ENCODE measurements at places on chromosomes 11 and 22. TPM values are rescaled to one million over a fixed set of nuclear protein-coding genes. Genes with fewer than 3 reads are reported as not detected.
A peak's percentile ranks its signal among the peaks of the same experiment; 100 is the strongest.

SCGB1C1 gene
- polyA plus RNA-seq: not detected

BLID gene
- not detected for polyA plus RNA-seq

MMP7 gene
- not detected for polyA plus RNA-seq

MGAT3 gene
- 30.1 TPM for polyA plus RNA-seq

CD81 gene
- 285 TPM for polyA plus RNA-seq

DNA sequence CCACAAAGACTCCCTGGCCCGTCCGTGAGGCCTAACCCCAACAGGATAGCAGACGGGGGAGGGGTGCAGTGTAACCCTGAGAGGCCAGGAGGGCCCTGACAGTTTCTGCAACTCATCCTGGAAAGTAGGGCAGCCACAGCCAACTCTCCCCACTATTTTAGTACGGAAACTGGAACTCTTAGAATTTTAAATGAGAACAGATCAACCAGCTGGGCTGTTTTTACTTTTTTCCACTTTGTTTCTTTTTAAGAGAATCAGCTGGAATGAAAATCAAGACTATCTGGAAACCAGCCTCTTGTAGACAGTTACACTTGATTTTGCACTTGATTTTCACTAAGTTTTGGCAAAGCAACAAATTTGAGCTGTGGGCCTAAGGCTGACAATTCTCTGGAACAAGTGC lies 42.7 kb upstream of the NRIP3 start:
- no peaks in the 10 kb centered on the region for H3K36me3 ChIP-seq
- no peaks in the 10 kb centered on the region for H3K27me3 ChIP-seq
- DNase-seq: no peak
- peak overlapping the region; percentile 17 for H3K27ac ChIP-seq

DNA sequence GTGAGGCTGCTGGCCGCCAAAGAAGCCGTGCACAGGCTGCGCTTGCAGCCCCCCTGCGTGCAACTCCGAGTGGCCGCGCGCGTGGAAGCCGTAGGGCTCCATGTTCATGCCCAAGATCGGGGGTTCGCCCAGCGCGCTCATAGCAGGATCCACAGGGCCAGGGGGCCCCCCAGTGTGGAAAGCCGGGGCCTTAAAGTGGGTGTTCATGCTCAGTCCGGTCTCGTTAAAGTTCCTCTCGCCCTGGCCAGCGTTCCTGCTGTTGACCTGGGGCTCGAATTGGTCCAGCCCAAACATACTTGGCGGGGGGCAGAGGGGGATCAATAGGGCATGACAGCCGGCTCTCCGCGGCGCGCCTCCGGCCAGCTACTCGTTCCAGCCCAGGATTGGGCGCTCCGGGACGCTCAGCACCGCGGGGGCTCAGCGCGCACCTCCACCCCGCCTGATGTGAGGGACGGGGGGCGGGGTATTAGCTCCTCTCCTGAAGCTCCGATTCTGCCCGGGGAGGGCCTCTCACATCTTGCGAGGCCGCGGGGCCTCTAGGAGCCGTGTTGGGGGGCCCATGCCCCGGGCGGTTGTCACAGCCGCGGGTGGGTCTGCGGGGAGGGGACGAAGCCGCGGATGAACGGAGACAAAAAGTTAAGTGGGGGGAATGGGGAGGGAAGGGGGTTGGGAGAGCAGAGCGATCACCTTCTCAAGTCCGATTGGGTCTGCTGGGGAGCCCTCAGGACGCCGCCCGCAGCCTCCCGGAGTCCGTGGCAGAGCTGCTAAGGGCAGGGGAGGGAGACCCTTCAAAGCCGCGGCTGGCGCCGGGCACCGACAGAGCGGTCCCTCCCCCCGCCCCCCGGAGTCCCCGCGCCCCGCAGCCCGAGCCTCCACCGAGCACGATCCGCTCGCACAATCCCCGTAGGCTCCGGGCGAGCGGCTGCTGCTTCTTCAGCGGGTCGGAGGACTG lies 1.0 kb downstream of the MN1 start:
- H3K27ac ChIP-seq: no peak overlapping the region
- peak; percentile 47 for DNase-seq
- peak overlapping the region; percentile 43 for H3K4me3 ChIP-seq

- no peak for DNase-seq
- no peaks in the 10 kb centered on the region for H3K36me3 ChIP-seq
- no peak overlapping the region for H3K4me3 ChIP-seq
- H3K27me3 ChIP-seq: no peaks in the 10 kb centered on the region
Observed at GRCh38 chr11:45993531-45994001, 71.1 kb downstream of the LARGE2 start.

DNA sequence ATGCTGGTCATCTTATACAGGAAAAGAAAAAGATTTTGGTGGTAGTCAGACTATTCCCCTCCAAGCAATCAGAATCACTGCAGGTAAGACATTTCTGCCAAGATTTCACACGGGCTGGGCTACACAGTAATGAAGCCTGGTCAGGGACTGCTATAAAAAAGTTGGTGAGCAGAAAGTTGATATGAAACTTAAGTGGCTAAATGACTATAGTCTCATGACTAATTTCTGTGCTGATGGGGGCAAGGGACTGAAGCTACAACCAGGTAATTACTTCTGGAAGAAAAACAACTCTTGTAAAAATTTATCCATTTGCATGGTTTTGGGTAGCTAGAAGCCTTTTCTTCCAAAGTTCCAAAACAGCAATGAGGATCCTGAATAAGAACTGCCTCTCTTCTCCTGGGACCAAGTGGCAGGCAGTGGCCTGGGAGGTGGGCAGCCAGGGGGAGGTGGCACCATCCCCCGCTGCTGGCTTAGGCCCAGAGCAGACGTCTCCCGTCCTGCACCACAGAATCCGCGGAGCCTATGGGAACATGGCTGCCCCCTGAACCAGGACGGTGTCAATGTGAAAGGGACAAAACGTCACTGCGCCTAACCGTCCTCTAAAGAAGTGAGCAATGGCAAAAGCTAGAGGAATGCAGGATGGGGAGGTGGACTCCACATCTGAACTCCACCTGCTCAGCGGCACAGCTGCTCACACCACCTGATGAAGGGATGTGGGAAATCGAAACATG lies 122.6 kb upstream of the LMO1 start:
- no peak overlapping the region for H3K27ac ChIP-seq
- H3K4me1 ChIP-seq: no peaks in the 10 kb centered on the region
- DNase-seq: no peak

- H3K27me3 ChIP-seq: no peaks in the 10 kb centered on the region
- H3K36me3 ChIP-seq: no peaks in the 10 kb centered on the region
- H3K27ac ChIP-seq: no peak overlapping the region
- peaks cover 2% of the 10 kb centered on the region for H3K4me1 ChIP-seq
- no peak overlapping the region for H3K4me3 ChIP-seq
Observed at GRCh38 chr22:37533995-37534394, 14.8 kb upstream of the CARD10 start.

GRCh38 chr11:130830566-130830965 lies 85.7 kb downstream of the SNX19 start:
- H3K36me3 ChIP-seq: no peaks in the 10 kb centered on the region
- no peaks in the 10 kb centered on the region for H3K27me3 ChIP-seq
- H3K4me3 ChIP-seq: no peak overlapping the region
- no peak overlapping the region for H3K27ac ChIP-seq
- no peak for DNase-seq

DNA sequence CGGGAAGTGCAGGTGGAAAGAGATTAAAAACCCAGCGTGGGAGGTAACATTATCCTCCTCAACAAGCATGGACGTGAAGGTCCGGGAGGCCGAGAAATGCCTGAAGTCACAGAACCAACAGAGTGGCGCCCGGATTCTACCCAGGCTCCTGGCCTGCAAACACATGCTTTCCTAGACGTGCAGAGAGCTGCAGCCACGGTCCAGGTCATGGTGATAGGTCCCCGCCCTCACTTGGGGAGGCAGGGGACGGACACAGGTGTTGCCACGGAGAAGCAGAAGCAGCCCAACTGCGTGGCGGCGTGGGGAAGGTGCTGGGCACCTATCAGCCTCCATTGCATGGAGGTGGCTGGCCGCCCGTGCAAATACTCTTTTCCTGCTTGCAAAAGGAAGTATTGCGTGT lies 148.8 kb downstream of the MPPED1 start:
- H3K4me3 ChIP-seq: no peak overlapping the region
- DNase-seq: no peak
- no peak overlapping the region for H3K27ac ChIP-seq
- H3K27me3 ChIP-seq: no peaks in the 10 kb centered on the region
- H3K4me1 ChIP-seq: no peaks in the 10 kb centered on the region
- H3K36me3 ChIP-seq: no peaks in the 10 kb centered on the region

- H3K4me1 ChIP-seq: no peaks in the 10 kb centered on the region
- H3K4me3 ChIP-seq: no peak overlapping the region
- no peaks in the 10 kb centered on the region for H3K36me3 ChIP-seq
- DNase-seq: peak; percentile 77
- no peaks in the 10 kb centered on the region for H3K27me3 ChIP-seq
Observed at GRCh38 chr22:35150183-35151107, 84.5 kb downstream of the ISX start.

- no peak overlapping the region for H3K4me3 ChIP-seq
- H3K27ac ChIP-seq: no peak overlapping the region
- no peaks in the 10 kb centered on the region for H3K4me1 ChIP-seq
- H3K36me3 ChIP-seq: no peaks in the 10 kb centered on the region
Observed at GRCh38 chr11:124814739-124815138, 14.5 kb upstream of the MSANTD2 start.

GRCh38 chr11:116551576-116551975 lies 221.2 kb downstream of the BUD13 start:
- no peak overlapping the region for H3K27ac ChIP-seq
- no peaks in the 10 kb centered on the region for H3K27me3 ChIP-seq
- DNase-seq: no peak
- no peaks in the 10 kb centered on the region for H3K4me1 ChIP-seq
- no peak overlapping the region for H3K4me3 ChIP-seq

DNA sequence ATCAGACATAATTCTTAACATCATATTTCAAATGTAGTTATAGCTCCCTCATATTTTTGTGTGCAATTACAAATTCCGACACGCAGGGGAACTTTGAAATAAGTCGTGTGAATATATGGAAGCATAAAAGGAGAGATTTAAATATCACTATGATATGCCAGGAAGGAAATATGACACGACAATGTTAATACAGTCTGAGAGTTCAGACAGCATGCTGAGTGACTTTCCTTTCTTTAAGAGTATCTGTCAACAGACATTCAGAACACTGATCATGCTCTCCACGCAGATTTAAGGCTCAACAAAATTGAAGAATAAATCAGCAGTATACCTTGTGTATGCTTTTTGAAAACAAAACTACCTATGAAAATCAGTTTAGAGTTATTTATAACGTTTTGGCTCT lies 232.6 kb upstream of the CARD18 start:
- no peak overlapping the region for H3K27ac ChIP-seq
- no peaks in the 10 kb centered on the region for H3K27me3 ChIP-seq
- no peaks in the 10 kb centered on the region for H3K4me1 ChIP-seq
- DNase-seq: no peak
- H3K36me3 ChIP-seq: no peaks in the 10 kb centered on the region
- no peak overlapping the region for H3K4me3 ChIP-seq

- H3K4me1 ChIP-seq: no peaks in the 10 kb centered on the region
- no peaks in the 10 kb centered on the region for H3K27me3 ChIP-seq
- DNase-seq: no peak
- H3K36me3 ChIP-seq: no peaks in the 10 kb centered on the region
Observed at GRCh38 chr11:128359515-128359914, 227.8 kb downstream of the ETS1 start.

DNA sequence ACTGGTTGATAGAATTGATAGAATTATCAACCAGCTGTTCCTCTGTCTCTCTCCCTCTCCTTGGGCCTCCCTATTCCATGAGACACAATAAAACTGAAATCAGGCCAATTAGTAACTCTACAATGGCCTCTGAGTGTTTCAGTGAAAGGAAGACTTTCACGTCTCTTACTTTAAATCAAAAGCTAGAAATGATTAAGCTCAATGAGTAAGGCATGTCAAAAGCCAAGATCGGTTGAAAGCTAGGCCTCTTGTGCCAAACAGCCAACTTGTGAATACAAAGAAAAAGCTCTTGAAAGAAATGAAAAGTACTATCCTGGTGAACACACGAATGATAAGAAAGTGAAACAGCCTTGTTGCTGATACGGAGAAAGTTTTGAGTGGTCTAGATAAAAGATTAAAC lies 16.6 kb downstream of the PIH1D2 start:
- H3K4me1 ChIP-seq: no peaks in the 10 kb centered on the region
- no peak overlapping the region for H3K27ac ChIP-seq
- no peaks in the 10 kb centered on the region for H3K27me3 ChIP-seq

DNA sequence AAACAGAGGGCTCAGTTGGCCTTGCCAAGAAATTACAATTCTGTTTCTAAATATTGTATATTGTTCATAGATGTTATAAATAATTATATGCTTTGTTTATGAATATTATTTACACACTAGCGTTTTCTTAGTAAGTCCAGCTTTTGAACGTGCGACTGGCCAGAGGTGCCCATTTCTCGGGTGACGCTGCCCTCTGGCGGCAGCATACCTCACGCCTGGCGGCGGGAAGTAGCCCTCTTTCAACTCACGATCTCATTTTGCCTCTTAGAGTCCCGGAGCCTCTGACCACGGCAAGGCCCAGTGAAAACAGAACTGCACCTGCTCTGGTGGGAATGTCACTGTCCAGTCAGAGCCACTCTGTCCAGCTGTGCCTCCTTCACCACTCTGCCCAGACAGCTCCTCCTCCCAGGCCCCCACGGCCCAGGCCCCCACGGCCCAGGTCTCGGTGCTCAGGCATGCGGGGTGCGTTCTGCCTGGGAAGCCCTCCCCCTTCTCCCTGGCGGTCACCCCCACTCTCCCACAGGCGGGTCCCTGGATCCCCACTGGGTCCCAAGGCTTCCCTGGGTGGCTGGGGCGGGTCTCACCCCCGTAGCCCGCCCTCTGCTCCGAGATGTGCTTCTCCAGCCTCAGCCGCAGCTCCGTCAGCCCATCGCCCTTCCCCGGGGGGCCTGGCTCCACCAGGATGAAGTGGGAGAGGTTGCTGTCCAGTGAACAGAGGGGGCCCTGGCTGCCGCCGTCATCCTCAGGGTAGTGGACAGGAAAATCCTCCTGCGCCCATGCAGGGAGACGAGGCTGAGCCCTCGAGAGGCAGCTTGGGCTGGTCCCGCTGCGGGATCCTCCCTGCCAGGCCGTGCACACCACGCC lies 19.3 kb downstream of the TSSC4 start:
- DNase-seq: peak; percentile 67
- no peak overlapping the region for H3K27ac ChIP-seq
- H3K4me3 ChIP-seq: peak overlapping the region; percentile 26
- no peaks in the 10 kb centered on the region for H3K4me1 ChIP-seq
- no peaks in the 10 kb centered on the region for H3K27me3 ChIP-seq
- H3K36me3 ChIP-seq: no peaks in the 10 kb centered on the region

GRCh38 chr22:18929459-18929858 lies 6.6 kb downstream of the PRODH start:
- no peaks in the 10 kb centered on the region for H3K27me3 ChIP-seq
- no peaks in the 10 kb centered on the region for H3K36me3 ChIP-seq
- H3K27ac ChIP-seq: no peak overlapping the region
- no peak overlapping the region for H3K4me3 ChIP-seq

DNA sequence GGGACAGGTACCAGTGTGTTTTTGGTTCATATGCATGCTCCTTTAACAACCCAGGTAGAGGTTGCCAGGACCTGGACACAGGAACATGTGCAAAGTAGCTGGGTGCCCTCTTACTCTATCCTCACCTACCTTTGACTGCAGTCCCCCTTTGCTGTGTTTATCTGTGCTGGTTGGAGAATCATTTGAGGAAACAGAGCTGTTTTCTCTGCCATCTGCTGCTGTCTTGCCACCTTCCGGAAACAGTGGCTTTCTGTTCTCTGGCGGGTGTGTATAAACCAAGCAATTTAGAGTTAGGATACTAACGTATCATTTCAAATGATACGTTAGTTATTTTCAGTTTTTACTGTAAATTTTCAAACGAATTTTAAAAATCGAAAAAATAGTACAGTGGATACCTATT lies 171.9 kb upstream of the TTC12 start:
- no peak for DNase-seq
- no peaks in the 10 kb centered on the region for H3K27me3 ChIP-seq
- no peaks in the 10 kb centered on the region for H3K4me1 ChIP-seq
- no peak overlapping the region for H3K4me3 ChIP-seq
- no peak overlapping the region for H3K27ac ChIP-seq
- H3K36me3 ChIP-seq: no peaks in the 10 kb centered on the region
